Activated CD4-positive, alpha-beta T cell treated with anti-CD3 and anti-CD28 coated beads, Interleukin-2, amount 50 U/mL, for 24 hours (primary cell): ENCODE measurements at places on chromosomes 4 and X.

DNA sequence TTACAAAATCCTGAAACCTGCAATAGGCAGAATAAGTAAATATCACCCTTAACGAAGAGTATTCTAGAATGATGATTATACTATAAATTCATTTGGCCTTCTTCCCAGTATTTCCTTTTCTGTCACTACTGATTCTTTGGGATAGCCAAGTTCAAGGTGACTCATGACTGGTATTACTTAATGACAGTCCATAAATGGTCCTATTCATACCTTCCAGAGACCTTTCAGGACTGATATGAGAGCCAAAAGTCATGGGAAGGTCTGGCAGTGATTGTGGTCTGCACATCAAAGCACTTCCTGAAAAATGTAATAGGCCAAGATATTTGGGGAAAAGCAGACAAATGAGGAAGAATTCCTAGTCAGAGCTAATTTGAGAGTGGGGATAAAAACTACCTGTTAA, 239.6 kb upstream of the FAM47A start:
- no peak for DNase-seq

DNA sequence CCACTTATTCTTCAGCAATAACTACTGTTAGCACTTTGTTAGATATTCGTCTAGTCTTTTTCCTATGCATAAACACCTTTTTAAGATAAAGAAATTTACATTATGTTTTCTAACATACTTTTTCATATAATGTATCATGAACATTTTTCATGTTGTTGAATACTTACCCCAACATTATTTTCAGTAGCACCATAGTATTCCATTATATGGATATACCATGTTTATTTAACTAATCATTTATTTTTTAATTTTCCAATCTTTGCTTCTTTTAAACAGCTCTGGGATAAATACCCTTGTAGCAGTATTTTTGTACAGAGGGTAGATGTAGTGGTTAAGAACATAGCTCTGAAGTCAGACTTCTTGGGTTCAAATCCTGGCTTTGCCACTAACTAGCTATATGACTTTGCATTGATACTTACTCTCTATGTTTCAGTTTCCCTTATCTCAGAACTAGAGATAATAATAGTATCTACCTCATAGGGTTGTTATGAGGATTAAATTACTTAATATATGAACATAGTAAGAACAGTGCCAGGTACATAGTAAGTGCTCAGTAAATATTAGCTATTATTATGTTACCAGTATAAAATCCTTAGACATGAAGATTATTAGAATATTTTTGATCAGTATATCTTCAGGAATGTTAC, 11.3 kb downstream of the EXOC1 start:
- no peak for DNase-seq

DNA sequence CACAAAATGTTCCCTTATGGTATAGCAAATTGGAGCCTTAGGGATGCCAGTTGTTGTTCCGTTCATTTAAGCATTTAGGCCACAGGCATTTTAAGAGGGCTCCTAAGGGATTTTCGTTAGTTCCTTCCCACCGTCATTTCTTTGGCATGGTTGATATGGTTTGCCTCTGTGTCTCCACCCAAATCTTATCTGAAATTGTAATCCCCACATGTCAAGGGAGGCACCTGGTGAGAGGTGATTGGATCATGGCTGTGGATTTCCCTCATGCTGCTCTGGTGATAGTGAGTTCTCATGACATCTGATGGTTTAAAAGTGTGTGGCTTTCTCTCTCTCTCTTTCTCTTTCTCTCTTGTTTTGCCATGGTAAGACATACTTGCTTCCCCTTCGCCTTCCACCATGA, 104.1 kb downstream of the ASB9 start:
- no peak for DNase-seq

GRCh38 chrX:13891377-13892140, 74.7 kb upstream of the GPM6B start:
- DNase-seq = no peak

GRCh38 chr4:121428721-121429120, 47.9 kb upstream of the QRFPR start:
- DNase-seq = no peak

GRCh38 chr4:123824524-123824923, 427.9 kb downstream of the SPRY1 start:
- DNase-seq = no peak

DNA sequence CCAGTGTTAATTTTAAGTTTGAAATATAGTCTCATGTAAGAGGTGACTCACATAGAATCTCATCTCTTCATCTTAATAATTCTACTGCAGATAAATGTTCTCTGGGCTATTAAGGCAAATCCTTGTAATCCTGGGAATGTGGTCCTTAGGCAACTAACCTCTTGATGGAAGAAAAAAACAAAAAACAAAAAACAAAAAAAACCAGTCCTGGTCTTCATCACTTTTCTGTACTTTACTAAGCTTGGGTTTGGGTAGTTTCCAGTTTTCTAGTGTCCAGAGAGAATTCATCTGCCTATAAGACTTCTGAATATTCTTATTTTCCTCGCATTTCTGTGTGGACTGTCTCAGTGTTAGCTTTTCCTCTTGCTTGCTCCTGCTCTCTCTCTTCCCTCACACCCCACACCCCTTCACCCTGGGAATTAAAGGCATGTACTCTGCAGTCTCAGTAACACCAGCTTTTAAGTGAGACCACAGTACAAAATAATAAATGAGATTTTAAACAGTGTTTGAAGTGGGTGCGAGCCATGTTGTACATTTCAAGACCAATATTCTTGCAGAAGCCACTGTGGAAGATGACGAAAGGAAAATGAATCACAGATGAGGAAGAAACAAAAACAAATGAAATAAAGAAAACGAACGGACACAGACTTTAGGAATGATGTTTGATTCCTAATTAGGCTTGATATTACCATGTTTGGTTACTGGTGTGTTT, 51.7 kb downstream of the HAND2 start:
- no peak for DNase-seq

- no peak for DNase-seq
These were observed 56.8 kb downstream of the PRRG1 start for GRCh38 chrX:37405956-37406355.

- no peak for DNase-seq
These were observed 22.8 kb upstream of the CENPVL3 start for GRCh38 chrX:51641421-51642021.

- no peak for DNase-seq
These were observed 4.4 kb upstream of the SMIM14 start for GRCh38 chr4:39642885-39643552.

- DNase-seq = no peak
These were observed 10.7 kb upstream of the PDHA1 start for GRCh38 chrX:19332983-19333382.

DNA sequence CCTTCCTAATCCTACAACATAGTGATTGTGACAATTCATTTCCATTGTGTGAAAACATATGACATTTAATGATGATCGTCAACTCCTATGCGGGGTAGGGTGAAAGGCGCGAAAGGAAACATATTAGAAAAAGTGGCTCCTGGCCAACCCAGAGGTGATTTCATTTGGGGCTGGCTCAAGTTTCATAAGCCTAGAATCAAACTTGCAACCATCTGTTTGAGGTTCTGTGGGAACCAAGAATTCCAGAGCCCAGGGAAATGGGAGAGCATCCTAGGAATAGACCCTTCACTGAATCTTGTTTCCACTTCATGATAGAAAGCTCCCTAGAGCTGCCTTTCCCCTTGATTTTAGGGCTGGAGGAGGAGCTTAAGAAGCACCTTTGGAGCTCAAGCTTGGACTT, 101.3 kb upstream of the EGFL6 start:
- DNase-seq = no peak

DNA sequence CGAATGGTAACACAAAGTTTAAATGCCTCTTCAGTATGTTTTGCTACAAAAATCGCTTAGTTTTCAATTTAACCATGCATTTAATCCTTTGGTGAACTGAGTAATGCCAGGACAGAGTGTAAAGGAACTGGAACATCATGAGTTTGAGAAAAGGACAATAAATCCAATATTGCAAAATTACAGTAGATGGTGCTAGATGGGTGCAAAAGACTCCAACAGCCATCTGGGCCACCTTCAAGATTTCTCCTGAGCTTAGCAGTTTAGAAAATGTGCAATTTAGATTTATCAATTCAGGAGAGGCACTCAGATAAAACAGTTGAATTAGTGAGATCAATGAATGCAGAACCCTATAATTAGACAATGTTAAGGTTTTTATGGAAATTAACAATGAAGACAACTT, 33.2 kb upstream of the MID1IP1 start:
- DNase-seq = no peak

GRCh38 chr4:106270736-106271135, 45.3 kb downstream of the TBCK start:
- DNase-seq = no peak

GRCh38 chr4:119984996-119985395, 81.7 kb downstream of the MAD2L1 start:
- DNase-seq = no peak

- DNase-seq = no peak
These were observed 63.0 kb upstream of the LNX1 start for GRCh38 chr4:53654300-53654758.

- DNase-seq = no peak
These were observed 41.3 kb downstream of the WDR1 start for GRCh38 chr4:10075158-10075863.

- no peak for DNase-seq
These were observed 204.3 kb downstream of the SHROOM3 start for GRCh38 chr4:76639288-76639687.

DNA sequence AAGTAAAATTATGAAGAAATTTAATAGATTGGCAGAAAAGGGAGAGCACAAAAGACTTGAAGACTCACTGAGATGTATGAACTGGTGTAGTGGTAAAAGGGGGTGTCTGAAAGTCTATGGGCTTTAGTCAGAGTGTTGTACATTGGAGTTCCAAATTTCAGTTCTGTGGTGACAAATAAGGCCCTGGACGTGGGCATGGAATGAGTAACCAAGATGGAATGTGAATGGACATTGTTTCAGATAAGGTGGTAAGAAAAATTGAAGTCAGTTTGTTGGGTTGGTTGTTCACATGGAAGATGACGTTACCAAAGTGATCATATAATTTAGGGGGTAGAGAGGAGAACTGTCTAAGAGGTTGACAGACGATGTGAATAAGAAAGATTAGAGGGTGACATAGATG, 13.9 kb downstream of the CYSLTR1 start:
- DNase-seq = no peak

GRCh38 chr4:123052007-123052406, 129.6 kb upstream of the NUDT6 start:
- no peak for DNase-seq

- DNase-seq = no peak
These were observed 115.5 kb downstream of the EFHC2 start for GRCh38 chrX:44227991-44228390.

GRCh38 chr4:27305246-27305645, 444.6 kb downstream of the STIM2 start:
- no peak for DNase-seq

DNA sequence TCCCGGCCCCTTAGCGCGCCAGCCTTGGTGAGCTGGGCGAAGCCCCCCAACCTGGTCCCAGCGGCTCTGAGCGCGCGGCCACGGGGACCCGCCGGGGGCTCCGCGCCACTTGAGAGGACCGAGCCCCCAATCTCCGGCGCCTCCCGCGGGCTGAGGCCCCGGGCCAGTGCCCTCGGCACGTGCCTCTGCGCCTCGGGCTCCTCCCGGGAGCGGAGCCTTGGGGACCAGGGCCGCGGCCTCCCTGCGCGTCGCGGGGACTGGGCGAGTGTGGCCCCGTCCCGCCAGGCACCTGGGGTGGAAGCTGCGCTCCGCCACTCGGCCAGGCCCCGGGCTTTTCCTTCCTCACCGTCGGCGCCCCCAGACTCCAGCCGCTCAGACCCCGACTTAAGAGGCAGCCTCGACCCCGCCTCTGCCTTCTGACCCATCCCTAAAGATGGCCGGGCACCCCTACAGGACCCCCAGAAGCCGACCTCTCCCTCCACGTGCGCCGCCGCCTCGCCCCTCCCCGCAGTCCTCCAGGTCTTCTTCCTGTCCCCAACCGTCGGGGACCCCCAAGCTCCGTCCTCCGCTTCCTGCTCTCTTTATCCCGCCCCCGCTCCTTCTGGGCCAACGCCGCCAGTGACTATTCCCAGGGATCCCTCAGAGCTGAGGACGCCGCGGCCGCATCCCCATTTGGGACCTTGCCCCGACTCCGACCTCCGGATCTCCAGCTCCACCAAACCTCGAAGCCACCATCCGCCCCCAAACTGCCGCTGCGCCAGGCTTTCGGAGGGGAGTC, 752 bp downstream of the ERAS start:
- no peak for DNase-seq

- DNase-seq = no peak
These were observed 135.2 kb downstream of the PDE5A start for GRCh38 chr4:119493419-119493818.

- no peak for DNase-seq
These were observed 77.2 kb downstream of the RASL11B start for GRCh38 chr4:52939325-52939724.

- no peak for DNase-seq
These were observed 1284.2 kb downstream of the ADGRL3 start for GRCh38 chr4:62484357-62484756.

GRCh38 chrX:22399437-22400192, 126.9 kb downstream of the CBLL2 start:
- no peak for DNase-seq

DNA sequence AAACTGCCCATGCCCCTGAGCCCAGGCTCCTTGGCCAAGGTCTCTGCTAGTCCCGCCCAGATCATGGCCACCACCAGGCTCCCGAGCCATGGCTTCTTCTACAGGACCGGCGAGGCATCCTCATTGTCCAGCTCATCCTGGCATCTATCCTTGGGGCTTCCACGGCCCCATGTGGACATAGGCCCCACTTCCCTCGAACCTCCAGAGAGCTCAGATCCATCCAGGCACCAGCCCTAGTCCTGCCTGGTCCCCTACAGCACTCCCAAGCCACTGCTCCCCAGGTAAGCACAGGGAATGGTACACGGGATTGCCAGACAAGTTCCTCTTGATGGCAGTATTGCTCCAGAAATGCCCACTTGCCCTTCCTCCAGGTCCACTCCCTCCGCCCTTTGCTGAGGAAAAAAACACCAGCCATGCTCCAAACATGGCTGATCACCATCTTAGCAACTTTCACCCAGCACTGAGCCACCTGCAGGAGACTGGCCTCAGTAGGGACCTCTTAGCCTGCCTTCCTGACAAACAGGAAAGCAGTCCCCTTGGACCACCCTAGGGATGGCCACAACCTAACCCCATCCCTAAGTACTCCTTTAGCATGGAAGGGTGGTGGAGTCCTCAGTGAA, 272.1 kb upstream of the AGTR2 start:
- no peak for DNase-seq

- no peak for DNase-seq
These were observed 215.9 kb downstream of the LRBA start for GRCh38 chr4:150799207-150799606.

GRCh38 chrX:65679071-65679540, 11.7 kb downstream of the MSN start:
- DNase-seq = no peak

- no peak for DNase-seq
These were observed 155.9 kb downstream of the STIM2 start for GRCh38 chr4:27016551-27016950.

- no peak for DNase-seq
These were observed 87.6 kb upstream of the SLC4A4 start for GRCh38 chr4:71251261-71251660.

DNA sequence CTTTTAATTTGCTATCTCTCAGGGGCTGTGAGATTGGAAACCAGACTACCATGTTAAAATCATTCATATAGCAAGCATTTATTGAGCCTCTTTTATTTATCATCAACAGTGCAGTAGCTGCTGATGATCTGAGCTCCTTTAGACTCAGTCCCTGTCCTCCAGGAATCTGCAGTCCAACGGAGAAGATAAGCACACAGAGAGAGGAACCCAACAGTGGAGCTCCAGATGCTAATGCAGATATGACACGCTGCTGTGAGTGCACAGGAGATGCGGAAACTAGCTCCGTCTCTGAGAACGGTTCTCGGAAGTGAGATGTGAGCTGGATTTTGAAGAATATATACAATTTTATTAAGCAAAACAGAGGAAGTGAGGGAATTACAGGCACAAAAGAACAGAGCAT, 35.4 kb downstream of the DCHS2 start:
- DNase-seq = no peak
